ENCODE measurements at places on chromosomes 7 and 10.

GRCh38 chr7:130649004-130649790 lies 19.4 kb downstream of the COPG2 start:
- peak; percentile 34 for DNase-seq

GRCh38 chr7:117564080-117564479 lies 84.3 kb downstream of the CFTR start:
- no peak for DNase-seq

GRCh38 chr7:152341039-152341913 lies 94.5 kb downstream of the KMT2C start:
- peak; percentile 70 for DNase-seq

- DNase-seq = no peak
Observed at GRCh38 chr7:110309941-110310340, 781.0 kb upstream of the LRRN3 start.

DNA sequence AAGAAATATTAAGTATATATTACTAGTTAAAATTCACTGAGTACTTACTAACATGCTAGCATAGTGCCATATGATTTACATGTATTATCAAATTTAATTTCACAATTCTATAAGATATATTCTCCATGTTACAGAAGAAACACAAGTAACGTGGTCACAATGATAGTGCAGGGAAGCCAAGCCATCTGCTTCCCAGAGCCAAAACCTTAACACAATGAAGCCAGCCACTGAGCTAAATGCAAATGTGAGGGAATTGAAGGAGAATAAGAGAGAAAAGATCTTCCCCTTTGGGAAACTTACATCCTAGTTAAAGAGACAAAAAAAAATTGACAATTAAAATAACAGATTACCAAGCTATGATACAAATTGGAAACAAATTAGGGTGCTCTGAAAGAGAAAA lies 63.6 kb downstream of the ELAPOR2 start:
- DNase-seq = no peak

DNA sequence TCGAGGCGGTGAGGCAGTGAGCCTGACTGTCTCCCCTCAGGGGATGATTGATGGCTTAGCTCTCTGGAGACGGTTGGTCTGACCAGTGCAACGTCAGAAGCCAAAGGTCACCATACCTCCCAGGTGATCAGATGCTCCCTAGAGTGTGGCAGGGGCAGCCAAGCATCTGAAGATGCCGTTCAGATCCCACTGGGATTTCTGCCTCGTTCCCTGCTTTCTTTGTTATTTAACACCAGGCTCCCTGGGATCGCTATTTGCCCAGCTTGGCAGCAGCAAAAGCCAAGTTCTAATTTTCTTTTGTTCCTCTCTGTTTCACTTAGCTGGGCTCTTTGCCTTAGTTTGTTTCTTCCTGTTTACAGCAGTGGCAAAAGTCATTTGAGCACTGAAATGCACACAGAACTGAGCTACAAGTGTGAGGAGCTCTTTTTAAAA lies 53.5 kb upstream of the SVIL start:
- peak; percentile 23 for DNase-seq

- DNase-seq = no peak
Observed at GRCh38 chr7:47360301-47360900, 221.5 kb downstream of the TNS3 start.

DNA sequence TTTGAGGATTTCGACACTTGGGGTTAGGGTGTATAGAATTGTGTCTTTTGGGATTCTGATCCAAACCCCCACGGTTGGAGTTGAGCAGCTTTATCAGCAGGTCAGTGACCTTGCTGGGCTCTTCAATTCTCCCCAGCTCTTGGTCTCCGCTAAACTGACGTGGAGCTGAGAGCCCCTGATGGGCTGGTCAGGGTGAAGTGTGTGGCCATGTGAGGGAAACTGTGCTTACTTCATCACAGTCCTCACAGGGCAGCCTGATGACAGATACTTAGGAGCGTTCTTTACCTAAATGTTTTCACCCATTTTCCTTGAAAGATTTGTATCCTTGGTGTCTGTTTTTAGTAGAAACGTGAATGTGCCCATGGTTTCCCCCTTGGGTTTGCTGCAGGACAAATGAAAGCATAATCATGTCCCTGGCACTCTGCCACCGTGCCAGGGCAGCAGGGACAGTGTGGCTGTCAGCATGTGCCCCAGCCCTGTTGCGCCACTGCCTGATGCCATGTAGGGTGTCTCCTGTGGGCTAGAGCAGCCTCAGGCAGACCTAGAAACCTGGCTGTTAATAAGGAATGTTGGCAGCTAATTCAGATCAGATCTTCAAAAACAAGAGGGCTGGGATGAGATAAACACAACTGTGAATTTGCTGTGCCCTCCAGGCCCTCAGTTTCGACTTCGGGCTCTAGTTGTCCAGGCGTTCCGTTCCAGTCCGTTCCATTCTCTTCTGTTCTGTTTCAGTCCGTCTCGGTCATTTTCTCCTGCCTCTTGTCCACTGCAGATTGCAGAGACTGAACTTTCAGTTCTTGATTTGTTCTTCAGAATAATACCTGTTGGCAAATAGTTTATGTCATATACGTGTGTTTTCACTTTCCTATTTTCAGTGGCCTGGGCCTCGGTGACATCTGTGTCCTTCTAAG lies 96.8 kb downstream of the TRRAP start:
- no peak for DNase-seq

DNA sequence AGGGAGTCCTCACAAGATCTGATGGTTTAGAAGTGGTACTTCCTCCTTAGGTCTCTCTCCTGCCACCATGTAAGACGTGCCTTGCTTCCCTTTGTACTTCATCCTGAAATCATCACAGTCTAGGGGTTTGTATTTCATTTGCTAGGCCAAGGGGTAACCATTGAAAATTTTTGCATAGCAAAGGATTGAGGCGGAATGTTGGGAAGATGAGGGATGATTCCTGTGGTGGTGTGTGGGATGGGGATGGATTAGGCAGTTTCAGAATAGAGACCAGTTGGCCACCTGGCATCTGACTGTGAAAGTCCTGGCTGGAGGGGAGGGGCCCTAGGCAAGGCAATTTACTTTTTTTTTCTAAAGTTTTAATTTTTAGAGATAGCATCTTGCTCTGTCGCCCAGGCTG lies 222.9 kb downstream of the CAMK1D start:
- no peak for DNase-seq

GRCh38 chr7:3579638-3580219 lies 278.7 kb downstream of the SDK1 start:
- no peak for DNase-seq

DNA sequence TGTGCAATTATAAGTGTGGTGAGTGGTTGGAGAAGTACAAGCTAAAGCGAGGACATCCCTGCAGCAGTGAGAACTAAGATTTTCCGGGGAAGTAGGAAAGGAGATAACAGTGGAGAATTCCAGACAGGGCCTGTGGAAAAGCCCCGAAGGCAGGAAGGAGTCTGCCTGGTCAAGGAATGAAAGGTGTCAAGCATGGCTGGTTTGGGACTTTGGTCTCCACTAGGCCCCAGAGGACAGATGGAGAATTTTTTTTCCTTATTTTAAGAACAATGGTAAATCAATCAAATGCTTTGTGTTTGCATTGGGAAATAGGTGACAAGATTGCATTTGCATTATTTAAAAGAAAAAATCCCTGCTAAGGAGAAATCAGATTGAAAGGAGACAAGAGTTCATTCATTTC lies 3.2 kb upstream of the CEP55 start:
- no peak for DNase-seq

GRCh38 chr10:96339956-96340904 lies 18.6 kb downstream of the OPALIN start:
- DNase-seq = peak; percentile 59

DNA sequence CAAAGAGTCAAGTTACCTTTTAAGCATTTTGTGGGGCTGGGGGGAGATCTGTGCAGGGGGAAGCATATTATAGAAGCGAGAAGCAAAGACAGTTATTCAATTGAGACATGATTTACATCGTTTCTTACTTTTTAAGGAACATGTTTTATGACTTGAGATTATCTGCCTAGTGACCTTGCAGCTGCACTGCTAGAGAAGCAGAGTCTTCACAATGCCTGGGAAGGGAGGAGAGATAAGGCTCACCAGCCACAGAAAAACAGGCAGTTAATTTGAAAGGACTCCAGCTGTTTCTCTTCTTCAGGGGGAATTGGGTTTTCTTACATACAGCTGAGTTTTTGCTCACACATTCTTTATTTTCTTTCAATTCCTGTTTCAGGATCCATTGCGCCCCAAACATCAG lies 31.0 kb downstream of the PHYH start:
- peak; percentile 18 for DNase-seq

DNA sequence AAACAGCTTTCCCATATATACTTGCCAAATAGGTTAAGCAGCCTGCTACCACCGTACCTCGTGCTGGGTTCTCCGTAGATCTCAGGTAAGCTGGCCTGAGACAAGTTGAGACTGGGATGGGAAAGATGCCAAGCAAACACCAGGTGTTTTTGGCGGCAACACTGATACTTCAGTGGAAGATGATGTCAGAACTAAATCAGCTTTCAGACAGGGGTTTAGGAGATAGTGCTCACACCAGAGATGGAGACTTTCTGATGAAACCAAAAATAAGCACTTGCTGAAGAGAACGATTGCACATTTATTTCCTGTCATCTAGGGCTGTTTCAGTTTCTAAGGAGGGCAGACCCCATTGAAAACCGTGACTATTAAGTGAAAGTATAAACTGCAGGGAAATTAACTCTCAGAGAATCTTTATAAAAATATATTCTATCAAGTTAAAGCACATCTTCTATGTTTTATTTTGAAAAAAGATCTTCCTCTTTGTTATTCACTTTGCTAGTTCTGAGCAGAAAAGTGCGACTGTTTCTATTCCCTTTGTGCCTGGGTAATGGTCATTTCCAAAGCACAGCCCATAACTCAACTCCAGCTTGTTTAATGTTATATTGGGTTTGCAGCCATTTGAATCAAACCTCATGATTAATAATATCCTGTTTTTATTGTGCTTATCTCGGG lies 149.9 kb downstream of the CPED1 start:
- DNase-seq = peak; percentile 45

- DNase-seq = no peak
Observed at GRCh38 chr7:90736968-90737939, 141.1 kb downstream of the CDK14 start.

- peak; percentile 78 for DNase-seq
Observed at GRCh38 chr7:131057015-131057793, 270.5 kb upstream of the MKLN1 start.
